Activated naive CD4-positive, alpha-beta T cell (primary cell): ENCODE measurements at places on chromosomes 11 and 22.

GRCh38 chr11:85029964-85030363 lies 597.2 kb downstream of the DLG2 start:
- DNase-seq: no peak

- DNase-seq: no peak
Measured at GRCh38 chr22:23774922-23775436, 2.3 kb downstream of the MMP11 start.

GRCh38 chr11:31770011-31770700 lies 41.0 kb downstream of the PAX6 start:
- DNase-seq: no peak

DNA sequence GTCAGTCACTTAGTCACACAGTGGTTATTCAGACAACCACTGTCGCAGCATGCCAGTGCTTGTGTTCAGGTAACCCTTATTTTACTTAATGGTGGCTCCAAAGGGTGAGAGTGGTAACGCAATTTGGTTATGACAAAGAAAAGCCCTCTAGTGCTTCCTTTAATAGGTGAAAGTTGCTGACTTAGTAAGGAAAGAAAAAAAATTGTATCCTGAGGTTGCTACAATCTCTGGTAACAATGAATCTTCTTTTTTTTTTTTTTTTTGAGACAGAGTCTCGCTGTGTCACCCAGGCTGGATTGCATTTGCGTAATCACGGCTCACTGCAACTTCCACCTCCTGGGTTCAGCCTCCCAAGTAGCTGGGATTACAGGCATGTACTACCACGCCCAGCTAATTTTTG lies 64.5 kb downstream of the C11orf91 start:
- no peak for DNase-seq

- no peak for DNase-seq
Measured at GRCh38 chr22:48407256-48407955, 1420.3 kb downstream of the BRD1 start.

DNA sequence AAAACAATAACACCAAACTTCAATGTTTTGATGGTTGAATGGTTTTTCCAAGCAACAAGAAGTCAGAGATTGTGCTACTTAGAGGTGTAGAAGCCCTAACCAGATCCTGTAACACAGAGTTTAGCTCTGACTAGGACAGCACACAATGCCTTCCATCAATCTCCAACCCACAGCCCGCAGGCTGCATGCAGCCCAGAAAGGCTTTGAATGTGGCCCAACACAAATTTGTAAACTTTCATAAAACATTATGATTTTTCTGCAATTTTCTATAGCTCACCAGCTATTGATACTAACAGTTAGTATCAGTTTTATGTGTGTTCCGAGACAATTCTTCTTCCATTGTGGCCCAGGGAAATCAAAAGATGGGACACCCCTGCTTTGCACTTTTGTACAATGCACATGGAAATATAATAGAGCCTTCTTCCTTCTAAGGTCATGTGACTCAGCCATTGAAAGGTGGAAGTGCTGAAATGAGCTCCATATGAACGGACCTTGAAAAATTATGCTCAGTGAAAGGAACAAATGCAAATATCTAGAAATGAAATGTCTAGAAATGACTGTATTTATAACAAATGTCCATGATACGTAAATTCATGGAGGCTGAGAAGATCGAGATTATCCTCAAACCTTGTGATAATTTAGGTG lies 47.6 kb upstream of the VPREB1 start:
- no peak for DNase-seq

GRCh38 chr11:69166218-69167115 lies 10.7 kb downstream of the SMIM38 start:
- DNase-seq: no peak

- peak; percentile 64 for DNase-seq
Measured at GRCh38 chr22:22877523-22878210, 9.9 kb upstream of the IGLL5 start.

DNA sequence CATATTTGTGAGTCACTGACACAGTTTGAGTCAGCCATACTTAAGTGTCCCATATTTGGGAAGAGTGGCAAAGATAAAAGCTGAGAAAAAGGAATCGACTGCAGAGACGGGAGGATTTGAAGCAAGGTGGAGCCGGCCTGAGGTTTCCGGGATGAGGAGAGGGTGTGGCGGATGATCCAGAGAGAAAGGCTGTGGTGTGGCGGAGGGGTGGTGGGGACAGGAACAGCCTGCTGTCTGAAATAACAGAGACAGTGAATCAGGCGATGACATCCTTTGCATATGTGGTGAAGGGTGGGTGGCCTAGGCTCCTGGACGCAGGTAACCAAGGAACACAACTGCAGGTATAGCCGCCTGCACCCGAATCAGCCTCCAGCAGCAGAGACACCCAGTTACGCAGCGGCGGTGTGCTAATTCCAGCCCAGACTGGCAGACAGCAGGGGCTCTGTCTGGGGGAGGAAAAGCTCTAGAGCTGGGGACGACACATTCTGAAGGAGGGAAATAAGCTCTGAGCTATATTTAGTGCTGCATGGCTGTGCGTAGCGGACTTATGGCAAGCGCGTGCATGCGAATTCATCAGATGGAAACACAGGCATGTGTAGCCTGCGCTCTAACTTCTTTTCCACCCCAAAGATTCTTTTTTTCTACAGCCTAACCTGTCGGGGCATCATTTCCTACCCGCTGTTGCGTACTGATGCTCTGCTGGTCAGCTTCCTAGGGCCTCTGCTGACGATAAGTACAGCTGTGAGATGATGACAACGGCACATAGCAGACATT lies 62.7 kb upstream of the BARX2 start:
- DNase-seq: no peak

DNA sequence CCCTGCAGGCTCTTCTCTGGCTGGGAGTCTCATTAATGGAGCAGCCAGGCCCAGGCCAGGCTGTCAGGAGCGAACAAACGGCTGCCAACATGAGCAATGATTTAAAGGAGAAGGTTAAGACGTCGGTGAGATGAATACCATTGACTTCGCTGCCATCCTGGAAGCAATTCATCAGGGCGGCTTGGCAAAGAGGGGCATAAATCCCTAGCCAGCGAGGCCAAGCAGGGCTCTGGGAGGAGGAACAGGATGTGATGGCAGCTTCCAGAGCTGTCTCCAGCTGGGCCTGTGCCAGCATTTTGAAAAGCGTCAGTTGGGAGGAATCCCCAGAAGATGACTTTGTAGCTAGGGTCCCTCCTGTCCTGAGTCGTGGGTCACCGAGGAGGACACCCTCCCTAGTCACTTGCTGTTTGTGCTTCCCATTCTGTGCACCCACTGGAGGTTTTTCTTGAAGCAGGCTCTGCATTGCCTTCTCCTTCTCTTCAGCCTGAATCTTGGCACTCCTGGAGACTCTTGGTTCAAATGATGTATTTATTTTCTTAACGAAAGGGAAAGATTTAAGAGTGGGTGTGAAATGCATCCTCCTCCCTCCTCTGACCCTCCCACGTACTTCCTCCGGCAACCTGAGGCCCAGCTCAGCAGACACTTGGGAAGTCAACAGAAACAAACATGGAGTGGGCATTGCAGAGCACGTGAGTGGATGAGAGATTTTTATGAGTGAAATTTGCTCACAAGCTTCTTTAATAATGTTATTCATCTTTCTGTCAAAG lies 476.3 kb upstream of the CADM1 start:
- DNase-seq: no peak

- DNase-seq: no peak
Measured at GRCh38 chr11:86800960-86801272, 574 bp downstream of the PRSS23 start.

GRCh38 chr11:2797121-2797711 lies 88.4 kb downstream of the CDKN1C start:
- no peak for DNase-seq

- DNase-seq: no peak
Measured at GRCh38 chr11:122156940-122157382, 40.9 kb upstream of the BLID start.

- no peak for DNase-seq
Measured at GRCh38 chr22:49734882-49735281, 92.8 kb downstream of the BRD1 start.

GRCh38 chr11:100563541-100564280 lies 123.4 kb upstream of the ARHGAP42 start:
- DNase-seq: no peak

DNA sequence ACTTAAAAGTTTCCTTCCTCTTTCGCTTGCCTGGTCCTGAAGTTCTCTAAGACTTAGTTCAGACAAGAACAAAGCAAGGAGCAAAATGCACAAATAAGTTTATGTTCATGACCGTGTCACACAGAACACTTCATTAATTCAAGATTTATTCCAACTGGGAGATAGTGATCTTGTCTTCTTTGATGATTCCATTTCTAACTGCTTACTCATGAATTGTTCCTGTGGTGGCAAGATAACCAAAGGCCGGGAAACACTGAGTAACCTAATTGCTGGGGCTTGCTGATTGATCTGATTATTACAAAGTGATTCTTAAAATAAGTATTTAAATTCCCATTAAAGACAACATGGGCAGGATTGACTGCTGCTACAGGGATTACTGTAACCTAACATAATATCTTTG lies 1462.9 kb upstream of the RAG2 start:
- DNase-seq: no peak

GRCh38 chr11:93542811-93543229 lies 371 bp downstream of the SMCO4 start:
- no peak for DNase-seq

DNA sequence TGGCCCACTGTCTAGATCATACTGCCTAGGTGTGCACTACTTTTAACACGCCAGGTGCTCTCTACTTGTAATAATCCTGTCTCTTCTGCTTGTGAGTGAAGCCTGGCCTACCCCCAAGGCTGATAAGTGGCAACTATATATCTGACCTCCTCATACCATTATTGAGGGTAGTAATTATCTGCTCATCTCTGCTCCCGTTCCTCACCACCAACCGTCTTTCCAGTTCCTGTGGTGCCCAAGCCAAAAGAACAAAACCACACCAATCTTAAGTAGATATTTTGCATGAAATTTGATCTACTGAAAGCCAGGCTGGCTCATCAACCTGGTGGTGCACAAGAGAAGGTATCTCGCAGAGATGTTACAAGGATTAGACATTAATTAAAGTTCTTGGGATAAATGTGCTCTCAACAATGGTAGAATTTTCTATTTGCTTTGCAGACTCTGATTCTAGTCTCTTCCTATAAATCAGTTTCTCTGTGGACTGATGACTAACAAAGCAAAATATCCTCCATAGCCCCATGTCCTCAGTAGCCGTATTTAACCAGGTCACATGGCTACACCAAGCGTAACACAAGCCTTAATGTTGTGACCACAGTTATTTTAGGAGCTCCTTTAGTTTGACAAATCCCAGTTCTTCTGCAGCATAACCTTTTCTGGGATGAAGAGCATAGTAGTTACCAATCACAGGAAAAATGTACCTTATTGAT lies 267.2 kb downstream of the NTM start:
- DNase-seq: no peak

DNA sequence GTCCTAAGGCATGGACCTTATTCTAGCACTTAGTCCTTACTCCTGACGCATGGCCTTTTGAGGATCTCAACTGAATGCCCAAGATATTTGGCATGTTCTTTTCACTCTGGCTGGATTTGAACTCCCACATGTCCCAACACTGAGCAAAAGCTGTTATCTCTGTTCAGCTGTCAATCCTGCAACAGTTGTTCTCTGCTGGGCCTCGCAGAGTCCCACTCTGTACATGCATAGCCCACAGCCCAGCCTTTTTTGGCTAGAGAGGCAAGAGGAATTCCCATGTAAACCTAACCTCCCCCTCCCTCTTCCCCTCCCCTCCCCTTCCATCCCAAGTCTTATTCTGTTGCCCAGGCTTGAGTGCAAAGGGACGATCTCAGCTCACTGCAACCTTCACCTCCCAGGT lies 21.8 kb upstream of the DRG1 start:
- DNase-seq: no peak

DNA sequence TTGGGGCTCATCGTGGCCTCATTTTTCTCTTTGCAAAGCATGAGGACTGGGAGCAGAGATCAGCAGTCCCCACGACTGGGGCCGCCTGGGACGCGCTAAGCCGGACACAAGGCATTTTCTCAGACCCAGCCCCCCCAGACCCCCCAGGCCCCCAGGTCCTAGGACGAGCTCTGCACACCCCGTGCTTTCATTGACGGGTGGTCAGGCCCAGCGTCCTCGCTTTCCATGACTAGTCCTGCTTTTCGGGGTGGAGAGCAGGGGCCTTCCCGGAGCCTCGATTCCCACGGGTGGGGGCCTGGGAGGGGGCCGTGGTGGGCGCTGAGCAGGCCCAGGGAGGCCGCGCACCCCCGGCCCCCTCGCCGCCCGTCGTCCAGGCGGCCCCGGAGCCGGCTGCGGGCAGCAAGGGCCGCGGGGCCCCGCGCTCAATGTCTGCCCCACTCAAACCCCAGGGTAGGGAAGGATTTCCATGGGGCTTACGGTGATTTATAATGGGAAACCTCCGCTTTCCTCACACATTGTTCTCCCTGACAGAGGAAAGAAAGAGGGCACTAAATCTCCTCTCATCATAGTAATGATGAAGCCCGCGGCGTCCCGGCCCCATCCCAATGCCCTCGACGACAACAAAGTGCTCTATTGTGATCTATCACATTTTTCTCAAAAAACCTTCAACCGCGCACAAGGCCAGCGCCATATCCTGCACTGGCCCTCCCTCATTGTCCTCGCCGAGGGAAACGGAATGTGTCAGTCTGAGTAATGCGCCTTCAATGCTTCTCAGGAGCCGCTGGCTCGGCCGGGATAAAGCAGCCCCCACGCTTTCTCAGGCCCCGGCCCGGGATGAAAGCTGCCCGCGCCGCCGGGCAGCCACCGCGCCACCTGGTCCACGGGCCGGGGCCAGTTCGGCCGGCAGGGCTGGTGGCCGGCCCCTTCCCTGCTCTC lies 10.4 kb upstream of the LINC01488 start:
- DNase-seq: no peak

GRCh38 chr22:43777286-43777685 lies 34.8 kb downstream of the EFCAB6 start:
- no peak for DNase-seq

- no peak for DNase-seq
Measured at GRCh38 chr11:65213322-65214211, 31.8 kb downstream of the CAPN1 start.

- DNase-seq: no peak
Measured at GRCh38 chr11:120635136-120635810, 123.7 kb downstream of the GRIK4 start.

- DNase-seq: no peak
Measured at GRCh38 chr11:86101493-86101892, 32.6 kb upstream of the PICALM start.

DNA sequence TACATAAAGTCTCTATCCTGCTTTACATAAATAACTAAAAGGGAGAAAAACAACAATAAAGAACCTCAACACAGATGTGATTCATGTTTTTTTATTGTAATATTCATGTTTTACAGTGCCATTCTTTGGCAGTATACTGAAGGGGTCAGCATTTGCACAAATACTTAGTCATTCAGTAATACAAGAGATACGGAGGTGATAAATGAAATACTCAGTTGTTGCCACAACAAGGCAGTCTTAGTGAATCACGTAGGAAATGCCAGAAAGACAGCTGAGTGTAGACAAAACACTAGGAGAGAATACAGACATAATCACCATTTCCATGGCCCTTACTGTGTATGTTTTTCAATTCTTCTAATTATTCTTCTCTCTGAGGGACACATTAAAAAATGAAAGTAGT lies 910.4 kb downstream of the METTL15 start:
- DNase-seq: no peak

- DNase-seq: no peak
Measured at GRCh38 chr22:50236731-50237409, 8.0 kb downstream of the TUBGCP6 start.
